ENCODE measurements at places on chromosomes 1 and 21.

GRCh38 chr1:163914785-163915413 lies 593.1 kb downstream of the NUF2 start:
- no peak for DNase-seq

DNA sequence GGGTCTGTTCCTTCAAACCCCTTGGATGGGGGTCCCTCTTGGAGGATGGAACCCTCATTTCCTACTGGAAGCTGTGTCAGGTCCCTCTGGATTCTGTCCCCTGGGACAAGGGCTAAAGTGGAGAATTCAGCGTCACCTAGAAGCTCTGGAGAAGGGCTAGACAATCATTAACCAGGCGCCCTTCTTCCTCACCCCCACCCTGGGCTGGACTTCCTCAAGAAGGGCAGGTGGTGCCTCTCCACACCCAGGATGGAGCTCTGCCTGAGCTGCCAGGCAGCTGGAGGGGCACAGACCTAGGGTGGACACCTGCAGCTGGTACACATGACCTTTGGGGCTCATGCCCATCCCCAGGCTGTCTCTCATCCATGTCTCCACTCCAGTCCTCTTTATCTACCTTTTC lies 3.6 kb downstream of the CELF3 start:
- no peak for DNase-seq

GRCh38 chr1:84887261-84887934 lies 5.6 kb downstream of the LPAR3 start:
- DNase-seq: no peak

DNA sequence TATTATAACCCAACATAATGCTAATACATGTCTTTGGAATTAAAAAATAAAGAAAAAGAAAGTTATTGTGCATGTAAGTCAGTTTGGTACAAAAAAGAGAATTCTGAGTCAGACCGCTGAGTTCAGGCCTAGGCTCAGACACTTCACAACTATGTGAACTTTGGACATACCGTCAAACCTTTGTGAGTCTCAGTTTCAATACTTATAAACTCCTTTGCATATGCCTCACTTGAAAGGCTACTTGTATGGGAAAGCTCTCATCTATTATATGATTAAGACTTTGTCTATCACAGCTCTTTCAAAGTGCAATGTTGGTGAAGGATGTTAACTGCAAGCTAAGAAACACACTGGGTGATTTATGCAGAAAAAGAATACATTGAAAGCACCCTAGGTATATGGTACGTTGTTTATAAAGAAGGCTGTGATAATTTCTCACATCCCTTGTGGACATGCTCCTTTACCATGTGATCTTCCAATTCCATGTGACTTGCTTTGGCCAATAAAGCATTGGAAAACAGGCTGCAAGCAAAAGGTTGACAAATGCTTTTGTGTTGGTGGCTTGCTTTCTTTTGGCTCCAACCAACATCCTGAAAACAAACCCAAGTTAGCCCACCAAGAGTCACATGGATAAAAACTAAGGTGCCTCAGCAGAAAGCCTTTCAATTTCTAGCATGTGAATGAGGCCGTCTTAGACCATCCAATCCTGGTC lies 49.6 kb downstream of the INTS7 start:
- no peak for DNase-seq

DNA sequence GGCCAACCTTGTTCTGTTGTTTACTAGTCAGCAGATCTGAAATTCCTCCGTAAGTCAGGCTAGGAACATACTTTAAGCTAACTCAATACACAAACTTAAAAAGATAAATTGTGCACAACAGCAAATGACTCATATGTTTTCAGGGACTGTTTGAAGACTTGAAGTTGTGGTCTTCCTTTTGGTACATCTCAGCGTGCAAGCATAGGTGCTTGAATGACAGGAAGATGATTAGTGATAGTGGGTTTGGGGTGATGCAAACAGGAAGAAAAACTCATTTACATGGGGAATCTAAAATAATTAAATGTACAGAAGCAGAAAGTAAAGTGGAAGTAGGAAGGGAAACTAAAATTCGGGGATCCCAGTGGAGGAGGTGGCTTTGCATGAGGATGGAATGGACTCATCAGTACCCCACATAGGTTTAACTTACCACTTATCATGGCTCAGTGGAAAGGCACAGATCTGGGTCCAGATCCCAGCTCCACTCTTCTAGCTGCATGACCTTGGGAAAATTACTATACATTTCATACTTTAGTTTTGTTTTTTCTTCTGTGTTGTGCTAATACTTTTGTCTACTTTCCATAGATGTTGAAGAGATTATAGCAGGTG lies 122.3 kb downstream of the XCL2 start:
- DNase-seq: no peak

GRCh38 chr1:45079533-45079932 lies 67.5 kb downstream of the UROD start:
- DNase-seq: no peak

DNA sequence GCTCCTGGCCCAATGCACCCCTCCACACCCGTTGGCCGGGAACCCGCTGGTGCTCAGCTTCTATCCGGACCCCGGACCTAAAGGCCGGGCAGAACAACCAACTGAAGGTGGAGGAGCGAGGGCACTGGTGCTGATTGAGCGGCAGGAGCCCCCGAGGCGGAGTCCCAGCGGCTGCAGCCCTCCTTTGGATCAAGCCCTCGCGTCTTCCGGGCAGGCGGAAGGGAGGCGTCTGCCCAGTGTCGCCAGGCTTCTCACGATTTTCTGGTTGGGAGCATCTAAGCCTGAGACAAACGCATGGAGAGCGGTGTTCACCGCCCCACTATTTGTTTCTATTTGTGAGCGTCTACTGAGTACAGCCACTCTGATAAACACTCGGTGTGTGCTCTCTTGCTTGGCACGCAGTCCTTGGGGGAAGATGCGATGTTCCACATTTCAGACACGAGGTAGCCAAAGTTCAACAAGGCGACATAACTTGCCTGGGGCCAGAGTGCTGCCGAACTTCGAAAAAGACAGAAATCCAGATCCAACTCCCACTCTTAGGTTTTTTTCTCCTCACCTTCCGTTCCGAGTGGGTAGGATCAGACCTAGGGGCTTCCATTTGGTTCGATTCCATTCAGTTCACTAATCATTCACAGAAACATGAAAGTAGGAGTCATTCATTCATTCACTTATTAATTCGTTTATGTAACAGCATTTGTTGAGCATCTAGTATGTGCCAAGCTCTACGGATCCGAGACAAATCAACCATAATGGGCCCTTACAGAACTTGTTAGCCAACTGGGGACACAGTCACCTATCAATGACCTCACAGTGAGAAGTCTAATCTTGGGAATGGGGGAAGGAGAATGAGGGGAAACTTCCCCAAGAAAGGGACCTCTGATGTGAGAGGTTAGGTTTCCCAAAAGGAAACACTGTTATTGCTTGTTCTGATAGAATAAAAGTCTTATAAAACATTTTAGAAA lies 4.9 kb upstream of the DMRTA2 start:
- no peak for DNase-seq

DNA sequence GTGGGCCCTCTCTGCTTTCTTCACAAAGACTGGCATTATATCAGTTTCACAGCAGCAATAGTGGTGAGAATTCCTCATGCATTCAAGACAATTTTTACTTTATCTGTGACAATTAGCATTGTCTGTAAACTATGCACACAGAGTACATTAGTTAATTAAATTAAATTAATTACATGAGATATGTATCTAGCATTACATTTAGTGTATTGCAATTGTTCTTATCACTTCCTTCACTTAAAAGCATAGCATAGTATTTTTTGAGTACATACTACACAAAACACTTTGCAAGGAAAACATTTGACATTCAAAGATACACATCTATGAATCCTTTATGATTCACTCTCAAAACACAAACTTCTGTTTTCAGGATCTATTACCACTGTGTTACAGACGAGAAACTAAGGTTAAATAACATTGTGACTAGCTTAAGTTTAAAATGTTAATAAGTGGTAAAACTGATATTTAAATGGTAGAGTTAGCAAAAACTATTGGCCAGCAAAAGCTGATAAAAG lies 1542.6 kb downstream of the PLA2G4A start:
- DNase-seq: no peak

- peak; percentile 38 for DNase-seq
Measured at GRCh38 chr1:165114022-165114888, 242.3 kb downstream of the LMX1A start.

Data from putamen (tissue), 1 donor.